Myocyte (in vitro differentiated cells): ENCODE measurements at places on chromosomes 3 and 15. TPM values are rescaled to one million over a fixed set of nuclear protein-coding genes. Genes with fewer than 3 reads are reported as not detected.

DNA sequence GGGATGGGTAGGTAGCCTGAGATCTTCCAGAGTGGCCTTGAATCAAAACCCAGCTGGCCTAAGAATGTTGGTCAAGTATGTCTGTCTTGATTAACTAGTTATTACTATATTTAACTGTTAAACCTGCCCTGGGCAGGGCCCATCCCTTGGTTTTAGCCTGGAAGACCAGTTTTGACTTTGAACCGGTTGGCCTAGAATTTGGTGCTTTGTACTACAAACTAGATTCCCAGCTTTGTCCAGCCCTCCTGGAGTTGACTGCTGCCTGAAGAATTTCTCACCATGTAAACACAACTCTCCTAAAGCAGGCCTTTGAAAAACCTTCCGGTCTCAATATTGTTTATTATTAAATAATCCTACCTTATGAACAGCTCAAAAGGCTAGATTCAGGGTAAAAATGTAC is 16.0 kb downstream of the C15orf62 start:
- no peak for DNase-seq

GRCh38 chr3:101879623-101880284 is 30.4 kb downstream of the NFKBIZ start:
- no peak for DNase-seq

DNA sequence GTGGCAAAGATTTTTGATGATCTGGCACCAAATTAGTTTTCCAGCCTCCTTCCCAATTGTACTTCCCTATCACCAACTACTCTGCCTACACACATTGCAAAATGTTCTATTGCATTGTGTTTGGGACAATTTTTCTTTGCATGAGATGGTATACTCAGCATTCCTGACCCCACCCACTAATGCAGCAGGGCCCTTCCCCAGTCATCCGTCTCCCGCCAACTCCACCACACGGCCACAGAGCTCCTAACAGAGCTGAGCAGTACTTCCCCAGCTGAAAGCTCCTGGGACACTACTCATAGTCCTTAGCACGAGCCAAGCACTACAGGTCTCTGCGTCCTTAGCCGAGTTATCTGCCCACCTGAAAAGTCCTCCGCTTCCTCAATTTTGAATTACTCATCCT is 34.2 kb downstream of the TXNRD3 start:
- no peak for DNase-seq

DNA sequence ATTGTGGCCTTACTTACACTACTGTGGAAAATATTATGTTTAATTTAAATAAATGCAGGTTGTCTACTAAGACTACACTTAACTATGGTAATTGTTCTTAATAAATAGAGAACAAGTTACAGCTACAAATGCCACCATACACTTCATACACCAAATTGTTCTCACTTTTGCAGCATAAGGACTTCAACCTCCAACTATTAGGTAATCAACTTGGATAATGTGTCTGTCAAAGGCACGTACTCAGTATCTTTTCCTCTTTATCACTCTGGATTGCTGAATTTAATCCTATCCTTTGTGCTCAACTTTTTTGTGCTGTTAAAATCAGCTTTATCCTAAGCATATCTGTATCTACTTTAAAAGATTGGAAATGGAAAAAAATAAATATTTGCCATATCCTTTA is 41.6 kb upstream of the TMEM87A start:
- no peak for DNase-seq

GRCh38 chr3:39542588-39542988 is 75.1 kb downstream of the MOBP start:
- no peak for DNase-seq

DNA sequence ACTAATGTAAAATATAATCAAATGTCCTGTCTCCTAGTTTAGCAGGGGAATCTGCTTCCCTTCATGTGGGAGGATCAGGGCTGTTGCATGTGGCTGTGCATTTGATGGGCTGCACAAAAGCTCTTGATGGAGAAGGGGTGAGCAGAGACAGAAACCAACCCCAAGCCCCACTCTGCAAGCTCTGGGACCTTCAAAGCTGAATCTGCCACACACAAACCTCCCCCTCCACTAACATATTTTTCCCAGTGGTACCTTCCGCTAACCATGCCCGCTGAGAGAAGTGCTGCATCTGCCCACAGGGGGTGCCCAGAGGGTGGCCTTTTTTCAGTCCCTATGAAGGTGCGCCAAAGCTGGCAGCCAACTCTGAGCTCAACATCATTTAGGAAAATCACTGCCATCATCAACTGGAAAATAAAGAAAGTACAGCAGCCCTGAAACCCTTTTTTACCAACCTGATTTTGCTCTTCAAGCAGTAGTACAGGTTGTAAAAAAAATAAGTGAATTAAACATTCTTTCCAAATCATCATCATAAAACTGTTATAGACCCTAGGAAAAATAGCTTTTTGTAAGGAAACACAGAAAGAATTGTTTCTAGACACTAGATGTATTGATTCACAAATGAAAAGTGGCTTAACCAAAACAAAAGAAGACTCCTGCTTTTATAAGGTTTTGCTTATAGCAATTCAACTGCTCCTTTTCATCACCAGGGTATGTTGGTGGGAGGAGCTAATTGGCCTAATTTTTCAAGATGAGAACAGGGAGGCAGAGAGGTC is 97.0 kb downstream of the HHLA2 start:
- DNase-seq: no peak

- DNase-seq: no peak
Measured at GRCh38 chr3:157921811-157922210, 184.4 kb downstream of the SHOX2 start.

The SYNPR gene
- not detected in 2 replicates for total RNA-seq

The CPEB1 gene
- 2.6 and 3.7 TPM in 2 replicates for total RNA-seq

The CD86 gene
- not detected in 2 replicates for total RNA-seq

The STAG1 gene
- 27.5 and 29.3 TPM in 2 replicates for total RNA-seq

- peak; percentile 89 for DNase-seq
Measured at GRCh38 chr3:64321747-64322146, 96.5 kb upstream of the PRICKLE2 start.
